ENCODE measurements at places on chromosomes 2 and 18.

DNA sequence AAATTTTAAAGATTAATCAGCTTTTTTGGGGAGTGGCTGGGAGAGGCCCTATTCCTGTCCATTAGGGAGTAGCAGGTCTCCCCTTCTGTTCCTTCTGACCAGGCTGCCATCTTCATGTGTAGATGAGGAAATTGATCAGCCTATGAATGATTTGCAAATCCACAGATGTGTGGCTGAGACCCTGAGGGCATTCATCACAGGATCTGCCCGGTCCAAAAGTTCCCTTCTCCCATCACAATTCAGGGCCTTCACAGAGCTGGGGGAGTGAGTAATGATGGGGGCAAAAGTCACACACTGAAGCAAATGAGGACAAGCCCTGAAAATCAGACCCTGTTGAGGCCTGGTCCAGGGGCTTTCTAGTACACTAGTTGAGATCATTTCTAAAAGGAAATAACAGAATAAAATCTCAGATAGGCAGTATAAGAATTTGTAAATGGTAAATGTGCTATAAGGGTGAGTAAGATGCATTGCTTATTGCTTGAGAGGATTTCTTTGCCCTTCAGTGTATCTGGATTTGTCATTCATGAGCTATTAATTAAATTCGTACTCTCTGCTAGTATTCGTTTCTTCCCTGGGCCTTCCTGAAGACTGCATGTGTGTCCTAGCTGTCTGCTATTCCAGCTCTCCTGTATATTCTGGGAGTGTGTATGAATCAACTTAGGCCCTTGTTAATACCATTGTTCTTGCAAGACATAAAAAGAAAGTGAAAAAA lies 53.2 kb downstream of the SETBP1 start:
- no peak for DNase-seq

GRCh38 chr2:207970147-207970825 lies 55.0 kb downstream of the PLEKHM3 start:
- DNase-seq, result no peak

GRCh38 chr2:128950758-128951157 lies 632.1 kb upstream of the HS6ST1 start:
- DNase-seq, result no peak

DNA sequence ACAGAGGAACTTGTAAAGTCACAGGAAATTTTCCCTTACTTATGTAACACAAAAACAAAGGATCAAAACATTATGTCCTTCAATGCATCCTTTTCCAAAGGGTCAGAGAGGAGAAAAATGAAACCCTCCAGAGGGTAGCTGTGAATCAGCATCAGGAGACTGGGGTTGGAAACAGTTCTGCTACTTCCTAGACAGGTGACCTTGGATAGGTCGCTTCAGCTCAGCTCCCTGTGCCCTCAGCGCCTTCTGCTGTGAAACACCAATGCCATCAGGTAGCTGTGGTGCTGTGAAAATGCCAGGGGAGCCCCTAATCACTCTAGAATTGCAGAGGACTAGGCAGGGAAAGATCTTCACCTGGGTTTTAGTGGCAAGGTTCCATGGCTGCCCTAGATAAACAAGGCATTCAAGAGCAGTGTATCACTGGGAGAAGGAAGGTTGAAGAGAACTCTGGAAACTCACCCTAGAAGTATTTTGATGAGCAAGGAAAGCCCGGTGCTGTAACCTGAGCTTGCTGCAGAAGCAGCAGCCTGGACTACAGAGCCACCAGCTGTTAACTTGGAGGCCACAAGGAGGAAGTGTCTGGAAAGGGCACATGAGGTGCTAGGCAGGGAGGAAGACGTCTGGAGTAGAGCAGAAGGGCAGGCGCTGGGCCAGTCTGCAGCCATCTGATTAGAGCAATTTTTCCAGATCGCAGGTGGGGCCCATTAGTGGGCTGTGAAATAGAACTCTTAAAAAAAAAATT lies 100.7 kb upstream of the MCFD2 start:
- no peak for DNase-seq

GRCh38 chr18:47215554-47216138 lies 35.8 kb downstream of the SKOR2 start:
- DNase-seq, result peak; percentile 67

- DNase-seq, result no peak
Measured at GRCh38 chr18:79526468-79527460, 131.0 kb downstream of the NFATC1 start.

DNA sequence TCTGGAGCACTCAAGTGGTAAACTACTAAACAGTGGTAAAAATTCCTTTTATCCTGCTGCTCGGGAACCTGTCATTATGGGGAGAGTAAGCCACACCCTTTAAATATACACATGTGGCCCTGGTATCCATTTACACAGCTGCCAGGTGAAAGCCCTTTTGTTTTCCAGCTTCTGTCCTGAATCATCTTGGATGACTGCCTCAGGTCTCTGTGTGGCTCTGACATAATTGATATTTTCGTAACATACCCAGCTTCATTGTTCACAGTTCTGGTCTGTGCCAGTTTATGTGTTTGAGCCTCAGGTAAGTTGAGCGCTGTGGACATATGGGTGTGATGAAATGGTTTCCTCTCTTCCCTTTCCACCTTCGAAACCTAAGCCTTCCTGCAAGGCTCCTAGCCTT lies 15.7 kb upstream of the TTC39C start:
- peak; percentile 65 for DNase-seq

GRCh38 chr2:160293391-160294091 lies 93.5 kb upstream of the ITGB6 start:
- peak; percentile 33 for DNase-seq

GRCh38 chr2:65351234-65351947 lies 81.0 kb downstream of the SPRED2 start:
- no peak for DNase-seq

DNA sequence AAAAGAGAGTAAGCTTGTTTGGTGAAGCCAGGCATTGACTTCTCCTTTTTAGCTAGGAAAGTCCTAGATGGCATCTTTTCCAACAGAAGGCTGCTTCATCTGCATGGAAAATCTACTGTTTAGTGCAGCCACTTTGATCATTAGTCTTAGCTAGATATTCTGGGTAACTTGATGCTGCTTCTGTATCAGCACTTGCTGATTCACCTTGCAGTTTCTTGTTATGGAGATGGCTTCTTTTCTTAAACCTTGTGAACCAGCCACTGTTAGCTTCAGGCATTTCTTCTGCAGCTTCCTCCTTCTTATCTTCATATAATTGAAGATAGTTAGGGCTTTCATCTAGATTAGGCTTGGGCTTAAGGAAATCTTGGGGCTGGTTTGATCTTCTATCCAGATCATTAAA lies 639.7 kb downstream of the TDRD15 start:
- no peak for DNase-seq

- DNase-seq, result no peak
Measured at GRCh38 chr2:136410673-136411072, 292.7 kb upstream of the CXCR4 start.

DNA sequence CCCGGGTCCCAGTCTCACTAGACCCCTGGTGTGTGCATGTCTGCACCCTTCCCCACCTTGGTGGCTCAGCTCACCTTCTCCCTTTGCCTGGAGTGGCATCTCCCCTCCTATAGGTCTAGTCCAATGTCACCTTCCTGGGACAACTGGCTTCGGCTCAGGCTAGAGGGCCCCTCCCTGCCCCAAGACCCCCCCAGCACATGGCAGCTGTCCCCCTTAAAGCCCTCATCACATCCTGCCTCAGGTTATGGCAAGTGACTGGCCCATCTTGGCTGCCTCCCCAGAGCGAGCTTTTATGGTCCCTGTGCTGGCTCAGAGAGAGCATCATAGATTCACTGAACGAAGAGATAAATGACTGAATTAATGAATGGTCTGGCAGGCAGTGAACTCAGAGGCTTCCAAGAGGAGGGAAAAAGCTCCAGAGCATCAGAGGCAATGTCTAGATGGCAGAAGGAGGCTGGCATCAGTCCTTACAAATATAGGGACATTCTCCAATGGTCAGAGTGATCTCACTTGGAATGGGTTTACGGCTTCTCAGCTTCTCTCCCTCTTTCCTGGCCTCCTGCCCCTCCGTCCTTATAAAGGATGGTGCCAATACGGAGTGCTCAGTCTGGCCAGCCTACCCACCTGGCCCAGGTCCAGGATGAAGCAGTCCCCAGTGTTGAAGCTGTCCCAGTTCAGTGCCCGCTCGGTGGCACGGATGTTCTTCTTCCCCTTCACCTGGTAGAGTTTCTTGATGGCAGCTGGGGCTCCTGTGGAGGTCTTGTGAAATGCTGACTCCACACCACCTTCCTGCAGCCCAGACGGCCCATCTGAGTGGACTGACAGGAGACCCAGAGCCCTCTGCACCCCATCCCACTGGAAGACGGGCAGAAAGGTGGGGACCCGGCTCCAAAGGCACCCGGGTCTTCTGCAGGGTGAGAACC lies 9.4 kb downstream of the CAPG start:
- no peak for DNase-seq

- no peak for DNase-seq
Measured at GRCh38 chr2:218644721-218645120, 14.7 kb downstream of the ZNF142 start.

DNA sequence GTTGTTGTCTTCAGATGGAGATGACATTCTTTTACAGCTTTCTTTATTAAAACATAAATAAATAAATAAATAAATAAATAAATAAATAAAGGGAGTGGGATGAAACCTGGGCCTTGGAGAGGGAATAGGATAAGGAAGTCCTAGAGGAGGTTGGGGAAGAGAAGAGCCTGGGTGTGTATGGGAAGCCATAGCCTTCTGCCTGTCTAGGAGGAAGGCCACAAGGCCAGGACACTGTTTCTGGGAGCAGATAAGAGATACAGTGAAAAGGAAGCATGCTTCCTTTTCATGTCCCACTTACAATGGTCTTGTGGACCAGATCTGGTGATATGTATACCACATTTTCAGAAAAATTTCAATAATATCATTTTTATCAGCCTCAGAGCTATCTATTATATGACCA lies 6.1 kb upstream of the TDRD15 start:
- DNase-seq, result no peak

DNA sequence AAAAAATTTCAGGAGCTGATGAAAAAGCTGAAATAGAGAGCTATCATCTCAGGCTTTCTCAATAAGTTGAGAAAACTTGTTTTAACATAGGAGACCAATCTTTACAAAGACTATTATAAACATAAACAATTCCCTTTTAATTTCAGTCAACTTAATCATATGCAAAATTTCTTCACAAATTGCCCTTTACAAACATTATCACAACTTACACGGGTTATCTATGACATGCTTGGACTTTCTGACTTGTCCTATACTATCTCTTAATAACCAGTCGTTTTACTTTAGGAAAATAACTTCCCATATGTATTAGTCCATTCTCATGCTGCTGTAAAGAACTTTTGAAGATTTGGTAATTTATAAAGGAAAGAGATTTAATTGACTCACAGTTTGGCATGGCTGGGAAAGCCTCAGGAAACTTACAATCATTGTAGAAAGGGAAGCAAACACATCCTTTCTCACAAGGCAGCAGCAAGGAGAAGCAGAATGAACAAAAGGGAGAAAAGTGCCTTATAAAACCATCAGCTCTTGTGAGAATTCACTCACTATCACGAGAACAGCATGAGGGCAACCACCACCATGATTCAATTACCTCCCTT lies 1583.7 kb upstream of the CELF4 start:
- DNase-seq, result no peak

- no peak for DNase-seq
Measured at GRCh38 chr18:78586586-78586985, 393.0 kb upstream of the SALL3 start.

DNA sequence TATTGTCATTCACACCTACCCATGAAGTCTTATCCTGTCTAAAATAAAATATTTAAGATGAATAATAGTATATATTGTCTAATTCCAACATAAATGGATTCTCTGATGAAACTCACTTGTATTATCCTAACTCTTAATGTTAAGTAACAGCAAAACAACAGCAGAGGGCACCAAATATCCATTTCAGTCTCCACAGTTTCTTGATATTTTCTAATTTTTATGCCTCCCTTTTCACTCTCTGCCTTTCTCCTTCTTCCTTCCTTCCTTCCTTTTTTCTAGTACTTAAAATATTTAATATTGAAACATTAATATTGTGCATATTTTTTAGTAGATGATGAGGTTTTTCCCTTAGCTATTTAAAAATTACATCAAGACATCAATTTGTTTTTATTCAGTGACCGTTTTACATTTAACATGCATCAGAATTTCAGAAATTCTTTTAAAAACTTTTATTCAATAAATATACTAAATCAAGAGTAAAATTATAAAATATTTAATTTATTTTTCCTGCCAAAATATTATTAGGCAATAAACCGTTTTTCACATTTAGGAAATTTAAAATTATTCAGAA lies 97.6 kb downstream of the WDR7 start:
- peak; percentile 75 for DNase-seq

DNA sequence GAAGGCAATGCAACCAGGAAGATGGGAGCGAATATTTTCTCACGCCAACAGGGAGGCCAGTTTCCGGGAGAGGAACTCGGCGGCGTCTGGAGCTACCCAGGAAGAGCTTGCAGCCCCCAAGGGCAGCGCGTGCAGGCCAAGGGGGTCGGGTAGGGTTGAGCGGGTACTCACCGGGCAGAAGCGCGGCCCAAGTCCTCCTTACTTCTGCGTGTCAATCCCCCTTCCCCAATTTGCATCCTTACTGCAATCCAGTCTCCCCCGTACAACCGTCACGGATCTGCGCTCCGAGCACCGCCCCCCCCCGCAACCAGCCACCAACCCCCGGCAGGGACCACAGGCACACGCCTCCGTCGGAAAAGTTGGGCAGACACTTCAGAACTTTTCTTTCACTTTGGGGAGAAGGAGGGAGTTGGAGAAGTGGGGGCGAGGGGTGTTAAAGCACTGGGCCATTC lies 1.3 kb downstream of the ATP8B1 start:
- peak; percentile 75 for DNase-seq

- no peak for DNase-seq
Measured at GRCh38 chr2:112972423-112973086, 5.3 kb upstream of the IL36G start.

Data from stomach (tissue), 19 donors.